ENCODE measurements at places on chromosomes 6 and 20.

DNA sequence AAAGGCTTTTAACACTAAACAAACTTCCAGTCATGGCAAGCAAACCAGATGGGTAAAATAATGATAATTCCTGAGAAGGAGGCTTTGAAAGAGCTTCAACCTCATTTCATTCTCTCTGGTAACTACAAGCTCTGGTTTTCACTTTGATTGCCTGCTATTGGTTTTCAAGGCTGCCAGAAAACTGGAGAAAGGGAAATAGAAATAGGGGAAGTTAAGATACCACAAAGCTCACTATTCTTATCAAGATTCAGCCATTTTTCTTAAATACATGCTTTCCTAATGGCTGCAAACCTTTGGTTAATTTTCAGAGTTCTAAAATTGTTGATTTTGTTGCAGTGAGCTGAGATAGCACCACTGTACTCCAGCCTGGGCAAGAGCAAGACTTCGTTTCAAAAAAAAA is 42.5 kb upstream of the NELFCD start:
- no peak for DNase-seq

GRCh38 chr6:111803371-111803770 is 69.9 kb downstream of the FYN start:
- no peak for DNase-seq

GRCh38 chr6:21109391-21110178 is 484.0 kb upstream of the SOX4 start:
- no peak for DNase-seq

DNA sequence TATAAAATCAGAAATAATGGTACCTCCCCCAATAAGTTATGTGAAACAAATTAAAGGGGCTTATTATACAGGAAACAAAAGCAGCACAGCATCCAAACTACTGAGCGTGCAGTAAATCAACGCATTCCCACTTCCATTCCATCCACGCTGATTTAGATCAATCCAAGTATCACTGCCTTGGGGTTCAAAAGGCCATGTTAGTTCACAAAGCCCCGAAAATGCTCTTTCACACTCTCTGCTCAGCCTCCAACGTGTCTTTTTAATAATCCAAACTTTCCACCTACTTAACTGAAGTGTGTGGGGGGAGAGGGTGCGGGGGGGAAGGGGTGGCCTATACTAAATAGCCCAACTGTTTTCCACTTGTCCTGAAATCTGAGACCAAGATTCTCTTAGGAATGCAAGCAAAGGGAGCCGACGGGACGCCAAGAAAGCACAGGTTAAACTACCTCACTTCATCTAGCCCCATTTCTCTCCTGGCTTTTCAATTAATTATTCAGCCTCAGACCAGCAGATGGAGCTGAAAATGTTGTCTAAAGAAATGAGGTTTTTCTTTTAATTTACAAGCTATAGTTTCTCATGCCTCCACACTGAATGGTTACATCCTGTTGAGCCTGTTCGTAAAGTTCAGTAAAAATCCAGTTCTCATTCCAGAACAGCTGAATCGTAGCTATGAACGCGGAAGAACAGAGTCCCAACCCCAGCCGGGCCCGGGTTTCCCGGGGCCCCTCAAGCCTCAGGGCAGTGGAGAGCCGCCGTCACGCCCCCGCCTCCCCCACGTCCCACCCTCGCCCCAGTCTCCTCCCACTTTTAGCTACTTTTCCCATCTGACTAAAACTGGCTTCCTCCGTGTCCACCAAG is 1.0 kb upstream of the NXT1 start:
- peak; percentile 75 for DNase-seq

GRCh38 chr6:30612687-30613248 is 4.3 kb downstream of the PPP1R10 start:
- no peak for DNase-seq

- DNase-seq: no peak
Measured at GRCh38 chr6:153038378-153039057, 36.0 kb upstream of the MTRF1L start.

GRCh38 chr6:117992856-117993255 is 85.8 kb downstream of the SLC35F1 start:
- DNase-seq: peak; percentile 97

DNA sequence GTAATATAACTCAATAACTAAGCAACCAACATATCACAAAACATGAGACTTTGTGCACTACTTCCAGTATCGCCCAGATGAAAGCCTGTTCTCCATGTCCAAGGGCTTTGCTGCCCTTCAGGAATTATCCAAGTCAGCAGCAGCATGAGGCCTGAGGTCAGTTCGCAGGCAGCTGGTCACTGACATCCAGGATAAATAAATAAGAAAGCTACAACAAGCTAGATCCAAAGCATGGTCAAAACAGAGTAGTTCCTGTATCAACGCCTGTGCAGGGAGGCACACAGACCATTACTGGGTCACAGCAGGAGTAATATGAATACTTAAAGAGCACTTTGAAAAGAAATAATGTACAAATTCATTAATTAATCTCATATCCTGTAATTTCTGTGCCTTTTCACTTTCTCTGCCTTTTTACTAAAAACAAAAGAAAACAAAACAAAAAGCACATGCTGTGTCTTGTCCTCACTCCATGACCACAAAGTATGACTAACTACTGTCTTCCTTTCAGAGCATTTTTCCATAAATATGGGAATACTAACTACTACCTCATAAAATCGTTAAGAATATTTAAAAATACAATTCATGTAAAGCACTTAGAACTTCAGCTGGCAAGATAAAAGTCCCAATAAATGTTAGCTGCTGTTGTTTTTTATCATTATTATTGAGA is 374.9 kb upstream of the IRAK1BP1 start:
- DNase-seq: no peak

DNA sequence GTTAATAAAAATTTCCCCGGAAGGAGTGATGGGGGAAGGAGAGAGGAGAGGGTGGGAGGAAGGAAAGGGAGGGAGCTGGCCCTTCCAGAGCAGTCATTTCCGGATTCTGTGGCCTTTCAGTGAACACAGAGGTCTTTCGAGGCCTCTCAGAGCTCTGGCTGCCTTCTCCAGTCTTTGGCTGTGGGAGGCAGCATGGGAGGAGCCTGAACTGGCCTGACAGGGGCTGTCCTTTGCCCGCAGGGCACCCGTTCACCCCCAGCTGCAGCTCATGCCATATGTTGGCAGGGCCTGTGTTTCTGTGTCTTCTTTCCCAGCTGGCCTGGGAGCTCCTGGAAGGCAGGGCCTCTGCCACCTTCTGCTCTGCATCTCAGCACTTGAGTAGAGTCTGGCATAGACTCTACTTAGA is 95.5 kb downstream of the PPP1R14C start:
- no peak for DNase-seq

GRCh38 chr20:4665591-4665990 is 56.1 kb upstream of the PRND start:
- no peak for DNase-seq

DNA sequence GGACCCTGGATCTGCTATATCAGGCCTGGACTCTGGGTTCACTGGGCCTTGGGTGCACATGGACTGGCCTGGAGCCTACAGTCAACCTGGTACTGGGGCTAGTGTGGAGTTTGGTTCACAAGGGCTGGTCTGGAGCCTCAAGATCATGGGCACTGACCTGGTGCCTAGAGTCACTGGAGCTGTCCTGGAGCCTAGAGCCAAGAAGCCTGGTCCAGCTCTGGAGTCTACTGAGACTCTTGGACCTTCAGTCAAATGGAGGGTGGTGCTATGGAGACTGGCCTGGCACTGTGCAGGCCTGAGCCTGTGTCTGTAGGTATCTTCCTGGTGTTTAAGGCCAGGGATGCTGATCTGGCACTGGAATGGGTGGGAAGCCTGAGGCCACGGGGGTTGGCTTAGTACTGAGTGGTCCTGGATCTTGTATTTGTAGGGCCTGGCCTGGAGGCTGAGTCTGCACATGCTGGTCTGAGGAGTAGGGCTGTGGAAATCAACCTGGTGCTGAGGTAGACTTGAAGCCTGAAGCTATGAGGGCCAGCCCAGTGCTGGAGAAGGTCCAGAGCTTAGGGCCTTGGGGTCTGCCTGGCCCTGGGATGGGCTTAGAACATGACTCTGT is 16.5 kb upstream of the WFDC9 start:
- DNase-seq: no peak

- peak; percentile 85 for DNase-seq
Measured at GRCh38 chr6:14638906-14639761, 521.6 kb downstream of the CD83 start.

GRCh38 chr20:37976887-37977286 is 56.4 kb downstream of the TTI1 start:
- no peak for DNase-seq

DNA sequence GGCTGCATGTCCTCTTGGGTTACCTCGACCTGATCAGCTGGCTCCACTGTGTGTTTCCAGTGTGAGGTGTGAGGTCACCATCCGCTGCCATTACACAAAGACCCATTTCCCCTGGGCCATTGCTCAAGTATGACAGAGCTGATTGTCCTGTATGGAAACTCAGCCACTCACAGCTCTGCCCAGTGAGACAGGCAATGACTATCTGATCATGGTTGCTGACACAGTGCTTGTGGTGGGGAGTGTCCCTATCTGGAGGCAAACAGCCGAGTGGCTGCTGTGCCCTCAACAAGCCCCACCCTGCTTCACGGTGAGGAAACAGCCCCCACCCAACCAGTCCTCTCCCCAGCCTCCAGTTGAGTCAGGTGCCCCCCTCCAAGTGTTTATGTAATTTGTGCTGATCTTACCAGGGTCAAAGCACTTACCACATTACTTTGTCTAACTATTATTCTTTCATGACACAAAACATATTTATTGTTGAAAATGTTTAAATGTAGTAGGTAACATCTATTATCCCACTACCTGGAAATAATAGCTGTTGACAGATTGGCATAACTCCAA is 11.7 kb upstream of the MAPK13 start:
- DNase-seq: peak; percentile 70

DNA sequence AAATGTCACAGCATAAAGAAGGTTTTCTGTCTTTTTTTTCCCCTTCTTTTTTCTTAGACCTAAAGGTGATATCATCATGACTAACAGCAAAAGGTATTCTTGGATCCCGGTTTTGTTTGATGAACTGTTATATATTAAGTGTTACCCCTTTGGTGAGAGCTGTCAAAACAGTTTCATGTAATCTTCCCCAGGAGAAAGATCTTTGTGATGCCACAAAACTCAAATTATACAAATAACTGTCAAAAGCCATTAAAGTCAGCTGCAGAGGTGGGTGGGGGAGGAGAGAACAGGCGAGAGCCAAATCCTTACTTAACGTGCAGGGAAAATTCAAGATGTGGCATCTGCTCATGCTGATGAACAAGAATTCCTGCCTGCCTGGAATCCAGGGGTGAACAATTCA is 258.2 kb downstream of the BMP7 start:
- DNase-seq: no peak

GRCh38 chr6:129733290-129733689 is 23.3 kb upstream of the ARHGAP18 start:
- no peak for DNase-seq

DNA sequence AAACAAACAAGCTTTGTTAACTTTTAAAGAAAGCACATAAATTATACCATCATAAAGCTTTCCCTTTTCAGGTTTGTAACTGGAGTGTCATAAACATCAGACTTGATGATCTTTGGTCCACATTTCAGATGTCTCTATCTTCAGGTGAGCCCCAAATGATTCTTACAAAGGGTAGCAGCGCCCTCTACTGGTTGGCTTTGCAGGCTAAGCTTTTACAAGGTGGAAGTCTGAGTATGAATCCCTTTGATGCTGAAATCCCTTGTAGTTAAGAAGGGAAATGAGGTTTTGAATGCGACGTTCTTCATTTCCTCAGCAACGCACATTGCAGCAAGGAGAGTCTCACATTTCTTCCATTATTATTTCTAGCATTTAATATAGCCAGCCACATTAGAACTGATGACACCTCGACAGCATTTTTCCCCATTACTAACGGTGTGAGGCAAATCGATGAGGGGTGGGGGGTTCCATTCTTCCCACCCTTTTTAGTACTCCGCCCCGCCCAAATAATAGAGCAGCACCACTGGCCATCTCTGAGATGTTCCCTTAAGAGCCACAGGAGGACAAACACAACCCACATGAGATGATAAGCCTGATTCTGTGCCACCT is 126.3 kb upstream of the NT5E start:
- peak; percentile 74 for DNase-seq

All from NCI-H1105 treated with DMSO at 0.1 percent for 48 hours (cell line).